Stimulated activated CD4-positive, alpha-beta T cell treated with anti-CD3 and anti-CD28 coated beads, Interleukin-1b, Interleukin-23, amount 100 ng/mL, for 4 hours (primary cell): ENCODE measurements at places on chromosomes 1 and 21.

DNA sequence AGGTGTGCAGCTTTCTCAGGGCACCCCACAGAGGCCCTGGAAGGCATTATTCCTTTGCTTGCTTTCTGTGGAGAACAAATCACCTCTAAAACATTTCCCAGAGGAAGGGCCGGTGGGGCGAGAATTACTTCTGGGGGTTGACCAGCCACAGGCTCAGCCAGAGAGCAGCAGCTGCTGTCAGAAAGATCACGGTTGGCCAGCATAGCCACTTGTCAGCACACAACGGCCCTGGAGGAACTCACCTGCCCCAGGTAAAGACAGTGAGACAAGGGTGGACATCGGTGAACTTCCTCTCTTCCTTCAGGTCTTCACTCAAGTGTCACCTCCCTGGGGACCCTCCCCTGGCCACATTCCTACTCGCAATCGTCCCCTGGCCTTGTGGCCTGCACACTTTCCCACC is 69.5 kb upstream of the CLDN14 start:
- DNase-seq: no peak

DNA sequence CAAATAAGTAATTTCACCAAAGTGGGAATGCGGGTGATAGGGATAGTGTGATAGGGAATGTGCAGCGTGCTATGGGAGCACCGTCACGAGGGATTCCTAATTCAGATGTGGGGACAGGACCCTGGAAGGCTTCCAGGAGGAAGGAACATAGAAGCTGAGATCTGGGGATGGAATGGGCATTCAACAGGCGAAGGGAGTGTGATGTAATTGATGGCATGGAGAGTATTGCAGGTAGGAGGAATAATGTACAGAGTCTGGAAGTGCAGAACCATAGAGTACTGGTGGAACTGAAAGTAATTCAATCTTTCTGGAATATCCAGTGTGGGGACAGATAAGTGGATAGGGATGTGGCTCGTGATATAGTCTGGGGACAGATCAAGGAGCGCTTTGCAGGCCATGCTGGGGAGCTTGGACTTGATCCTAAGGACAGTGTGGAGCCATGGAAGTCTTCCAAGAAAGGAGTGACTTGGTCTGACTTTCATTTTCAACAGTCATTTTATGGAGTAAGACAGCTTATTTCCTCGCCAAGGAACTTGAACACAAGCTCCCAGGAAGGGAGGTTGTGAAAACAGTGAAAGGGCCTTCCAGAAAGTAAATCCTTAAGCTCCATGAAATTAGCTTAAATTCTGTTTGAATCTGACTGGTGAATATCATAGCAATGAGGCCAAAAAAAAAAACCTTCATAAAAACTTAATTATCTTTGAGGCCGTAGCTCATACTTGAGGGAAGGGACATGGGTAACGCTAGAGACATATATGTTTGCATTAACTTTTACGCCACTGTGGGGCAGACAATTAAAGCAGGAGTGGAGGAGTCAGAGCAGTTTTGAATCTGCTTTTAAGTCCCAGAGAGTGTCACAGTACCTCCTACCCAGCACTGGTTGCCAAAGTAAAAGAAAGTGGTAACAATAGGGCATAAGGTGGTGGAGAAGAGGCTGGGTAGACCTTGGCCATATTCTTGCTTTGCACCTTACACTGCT is 55.8 kb downstream of the ROR1 start:
- no peak for DNase-seq

GRCh38 chr1:46363121-46363520 is 22.5 kb downstream of the NSUN4 start:
- no peak for DNase-seq

- DNase-seq: no peak
These were observed 179.2 kb downstream of the ATG4C start for GRCh38 chr1:62962901-62963776.

DNA sequence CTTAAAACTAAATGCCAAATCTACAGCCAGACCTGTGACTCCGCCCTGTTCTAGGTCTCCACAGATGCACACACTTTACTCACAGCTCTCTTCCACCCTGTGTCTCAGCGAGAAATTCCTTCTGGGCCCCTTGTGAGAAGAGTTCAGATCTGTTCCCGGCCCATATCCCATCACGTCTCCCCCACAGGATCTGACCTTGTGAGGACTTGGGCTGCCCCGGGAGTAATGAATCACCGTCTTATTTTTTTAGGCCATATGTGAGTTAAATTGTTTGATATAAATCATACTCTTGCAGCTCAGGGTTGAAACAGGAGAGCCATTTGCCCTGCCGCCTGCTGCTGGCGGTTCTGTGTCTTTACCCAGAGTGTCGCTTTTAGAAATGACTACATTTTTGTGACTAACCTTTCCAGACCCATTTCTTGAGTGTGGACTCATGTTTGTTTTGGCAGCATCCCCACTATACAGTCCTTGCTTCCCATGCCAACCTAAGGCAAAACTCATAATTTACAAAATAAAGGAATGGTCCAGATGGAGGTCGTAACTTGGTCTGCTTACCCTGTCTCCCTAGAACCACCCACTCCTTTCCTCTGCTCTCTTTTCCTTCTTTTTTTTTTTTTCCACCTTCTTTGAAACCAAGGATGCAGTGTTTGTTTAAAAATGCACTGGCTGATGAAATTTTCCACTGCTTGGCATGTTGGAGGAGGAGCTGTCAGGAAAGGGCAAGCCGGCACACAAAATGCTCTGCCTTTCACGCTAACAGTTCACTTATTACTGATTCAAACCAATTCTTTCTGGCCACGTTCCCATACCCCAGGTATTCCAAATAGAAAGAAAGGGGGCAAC is 98.0 kb upstream of the C1orf105 start:
- no peak for DNase-seq

GRCh38 chr1:237154157-237154556 is 112.2 kb downstream of the RYR2 start:
- no peak for DNase-seq

GRCh38 chr1:246577082-246577719 is 10.9 kb downstream of the CNST start:
- no peak for DNase-seq

DNA sequence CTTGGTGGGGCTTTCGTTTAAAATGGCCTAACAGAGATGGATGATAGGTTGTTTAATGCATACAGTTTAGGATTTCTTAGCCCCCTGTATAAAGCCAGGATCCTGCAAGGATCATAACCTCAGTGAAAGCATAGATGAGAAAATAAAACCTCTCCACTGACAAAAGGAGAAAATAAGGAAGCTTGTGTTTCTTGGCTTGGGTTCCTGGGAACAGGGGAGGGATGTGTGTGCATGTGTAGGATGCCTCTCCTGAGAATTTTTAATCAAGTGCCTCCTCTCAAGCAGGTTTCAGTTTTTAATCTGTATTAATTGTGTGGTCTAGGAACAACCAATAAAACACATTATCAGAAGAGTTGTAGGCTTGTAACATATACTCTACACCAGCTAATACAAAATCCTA is 26.1 kb downstream of the PRKACB start:
- no peak for DNase-seq

DNA sequence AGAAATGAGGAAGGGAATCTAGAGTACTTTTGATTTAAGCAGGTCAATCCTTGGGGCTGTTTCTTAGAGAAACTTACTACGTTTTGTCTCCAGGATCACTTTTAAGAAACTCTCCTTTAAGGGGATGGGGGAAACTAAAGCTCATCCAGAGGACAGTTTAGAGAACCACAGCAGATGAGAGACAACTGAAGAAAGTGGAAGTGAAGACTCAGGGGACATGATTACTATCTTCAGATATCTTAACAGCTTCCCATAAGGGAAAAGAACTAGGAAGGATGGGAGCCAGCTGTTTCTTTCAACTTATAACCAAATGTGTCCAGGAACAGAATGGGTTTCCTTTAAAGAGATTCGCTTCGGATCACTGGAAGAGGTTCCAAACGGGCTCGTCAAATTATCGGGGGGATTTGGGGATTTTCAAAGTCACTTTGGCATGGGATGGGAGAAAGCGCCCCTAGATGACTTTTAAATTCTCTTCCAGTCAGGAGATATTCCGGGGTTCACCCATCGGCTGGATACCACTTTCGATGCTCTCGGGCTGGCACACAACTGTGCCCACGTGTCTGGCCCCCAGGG is 1.2 kb downstream of the SCMH1 start:
- DNase-seq: no peak

- no peak for DNase-seq
These were observed 59.9 kb downstream of the DNM3 start for GRCh38 chr1:171901245-171901644.

GRCh38 chr21:45737485-45738166 is 94.1 kb downstream of the PCBP3 start:
- DNase-seq: no peak

DNA sequence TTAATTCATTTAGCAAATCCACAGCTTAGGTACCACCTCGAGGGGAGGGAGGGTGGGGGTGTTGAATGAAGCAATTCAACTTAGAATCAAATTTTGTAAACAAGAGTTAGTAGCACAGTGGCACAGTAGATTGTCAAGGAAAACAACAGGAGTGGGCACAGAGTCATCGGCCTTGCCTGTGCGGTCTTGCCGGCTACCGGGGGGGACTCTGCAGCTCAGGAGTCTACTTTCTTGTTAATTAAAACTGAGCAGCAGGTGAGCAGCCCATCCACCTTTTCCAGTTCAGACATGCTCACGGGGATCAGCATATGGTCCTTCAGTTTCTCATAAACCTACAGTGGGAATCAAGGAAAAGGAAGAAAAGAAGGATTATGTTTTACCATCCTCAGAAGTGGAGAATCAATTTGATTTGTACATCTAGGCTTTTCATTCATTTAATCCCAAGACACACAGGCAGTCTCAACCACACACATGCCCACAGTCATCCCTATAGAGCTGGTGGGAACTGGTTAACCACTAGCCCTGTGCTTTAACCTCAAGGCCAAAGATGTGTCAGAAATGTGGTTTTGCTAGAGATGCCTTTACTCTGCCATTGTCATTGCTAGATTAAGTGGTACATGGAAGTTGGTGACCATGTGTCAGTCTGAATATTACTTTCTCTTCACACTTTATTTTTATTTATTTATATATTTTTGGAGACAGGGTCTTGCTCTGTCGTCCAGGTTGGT is 45.0 kb upstream of the BCL10 start:
- DNase-seq: no peak

- no peak for DNase-seq
These were observed 198.4 kb downstream of the SLC45A1 start for GRCh38 chr1:8516278-8516777.

DNA sequence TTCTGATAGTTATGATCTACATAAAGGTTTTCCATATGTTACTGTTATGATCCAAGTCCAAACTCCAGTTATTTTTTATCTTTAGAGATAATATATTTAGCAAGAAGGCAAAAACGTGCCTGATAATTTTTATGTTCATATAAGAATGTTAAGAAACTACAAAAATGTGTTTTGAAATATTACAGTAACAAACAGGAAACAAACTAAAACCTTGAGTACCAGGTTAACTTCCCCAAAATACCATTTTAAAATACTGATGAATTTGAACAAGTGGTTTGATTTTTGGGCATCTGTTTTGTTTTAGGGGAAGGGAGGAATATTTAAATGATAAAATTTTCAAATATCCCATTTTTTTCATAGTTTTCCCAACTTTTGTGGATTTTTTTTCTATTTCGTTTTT is 124.8 kb downstream of the NR5A2 start:
- no peak for DNase-seq

DNA sequence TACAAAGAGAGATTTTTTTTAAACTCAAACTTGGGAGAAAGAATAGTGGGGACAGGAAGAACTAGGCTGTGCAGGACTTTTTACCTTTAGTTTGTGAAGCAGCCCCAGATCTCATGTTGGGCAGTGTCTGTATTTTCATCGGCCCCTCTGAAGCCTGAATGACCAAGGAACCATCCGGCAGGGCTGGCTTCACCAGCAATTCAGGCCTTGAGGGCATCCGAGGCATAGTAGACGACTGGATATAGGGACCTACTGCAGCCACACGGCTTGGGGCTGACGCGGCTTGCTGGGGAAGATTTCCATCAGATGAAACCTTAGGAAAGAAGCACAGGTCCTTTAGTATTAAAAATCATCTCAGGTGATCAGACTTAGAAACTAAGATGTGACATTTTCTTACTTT is 43.7 kb downstream of the TP53BP2 start:
- DNase-seq: no peak

GRCh38 chr1:31573261-31573660 is 3.1 kb upstream of the TINAGL1 start:
- DNase-seq: no peak

DNA sequence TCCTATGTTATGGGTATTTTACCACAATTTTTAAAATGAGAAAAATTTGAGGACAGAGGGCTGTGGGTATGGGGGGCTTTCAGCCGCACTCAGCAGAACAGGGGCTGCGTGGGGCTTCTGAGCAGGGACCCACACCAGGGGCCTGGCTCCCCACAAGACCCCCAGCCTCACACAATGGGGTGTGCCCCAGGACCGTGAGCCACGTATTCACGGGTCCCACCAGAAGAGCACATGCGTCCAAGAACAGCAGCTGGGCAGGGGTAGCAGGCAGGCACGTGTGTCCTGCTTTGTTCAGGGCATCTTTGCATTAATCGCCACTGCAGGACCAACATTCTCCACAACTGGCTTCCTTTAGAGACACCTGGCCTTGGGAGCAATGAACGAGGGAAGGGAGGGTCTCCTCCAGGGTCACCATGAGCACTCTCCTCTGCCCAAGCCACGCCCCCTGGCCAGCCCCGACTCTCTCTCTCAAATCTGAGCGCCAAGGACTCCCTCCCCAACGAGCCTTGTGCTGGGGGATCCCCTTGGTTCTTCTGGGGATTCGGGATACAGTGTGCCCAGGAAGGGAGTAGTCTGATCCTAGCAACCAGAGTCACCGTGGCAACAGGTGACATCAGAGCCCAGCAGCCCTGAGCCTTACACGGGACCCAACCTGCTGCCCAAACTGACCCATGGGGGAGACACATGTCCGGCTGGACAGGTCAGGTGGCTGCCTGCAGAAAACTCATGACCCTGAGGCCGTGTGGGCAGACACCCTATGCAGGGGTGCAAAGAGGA is 7.4 kb upstream of the ARF1 start:
- DNase-seq: no peak

- DNase-seq: no peak
These were observed 1795.5 kb downstream of the MRPL39 start for GRCh38 chr21:23811805-23812204.

- no peak for DNase-seq
These were observed 167.1 kb upstream of the PLD5 start for GRCh38 chr1:242691610-242691945.

DNA sequence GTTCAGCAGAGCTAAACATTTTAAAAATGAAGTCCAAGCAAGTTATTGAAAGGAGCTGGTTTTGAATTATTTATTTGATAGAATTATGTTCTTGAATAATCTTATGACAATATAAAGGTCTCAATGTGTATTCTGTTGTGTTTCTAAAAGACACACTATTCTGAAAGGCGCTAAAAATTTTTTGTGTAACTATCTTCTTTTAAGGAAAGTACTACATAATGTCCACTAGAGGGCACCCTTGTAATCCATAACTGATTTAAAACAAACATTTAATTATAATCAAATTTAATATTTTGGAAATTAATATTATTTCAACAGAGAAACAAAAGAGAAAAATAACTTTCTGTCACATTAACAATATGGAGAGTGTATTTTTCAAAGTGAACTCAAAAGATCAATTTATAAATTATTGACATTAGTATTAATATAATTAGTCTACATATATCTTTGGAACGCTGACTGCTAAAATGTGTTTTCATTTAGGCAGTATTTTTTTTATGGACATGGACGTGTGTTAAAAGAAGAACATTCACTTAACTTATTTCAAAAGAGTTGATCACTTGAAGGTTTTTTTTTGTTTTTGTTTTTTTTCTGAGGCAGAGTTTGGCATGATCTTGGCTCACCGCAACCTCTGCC is 248.4 kb downstream of the DENND1B start:
- DNase-seq: no peak

GRCh38 chr1:58911841-58912499 is 128.1 kb upstream of the JUN start:
- DNase-seq: no peak

- no peak for DNase-seq
These were observed 25.7 kb upstream of the ABCG1 start for GRCh38 chr21:42193131-42193671.
